ENCODE measurements at places on chromosomes 13 and 19.
A peak's percentile ranks its signal among the peaks of the same experiment; 100 is the strongest.

DNA sequence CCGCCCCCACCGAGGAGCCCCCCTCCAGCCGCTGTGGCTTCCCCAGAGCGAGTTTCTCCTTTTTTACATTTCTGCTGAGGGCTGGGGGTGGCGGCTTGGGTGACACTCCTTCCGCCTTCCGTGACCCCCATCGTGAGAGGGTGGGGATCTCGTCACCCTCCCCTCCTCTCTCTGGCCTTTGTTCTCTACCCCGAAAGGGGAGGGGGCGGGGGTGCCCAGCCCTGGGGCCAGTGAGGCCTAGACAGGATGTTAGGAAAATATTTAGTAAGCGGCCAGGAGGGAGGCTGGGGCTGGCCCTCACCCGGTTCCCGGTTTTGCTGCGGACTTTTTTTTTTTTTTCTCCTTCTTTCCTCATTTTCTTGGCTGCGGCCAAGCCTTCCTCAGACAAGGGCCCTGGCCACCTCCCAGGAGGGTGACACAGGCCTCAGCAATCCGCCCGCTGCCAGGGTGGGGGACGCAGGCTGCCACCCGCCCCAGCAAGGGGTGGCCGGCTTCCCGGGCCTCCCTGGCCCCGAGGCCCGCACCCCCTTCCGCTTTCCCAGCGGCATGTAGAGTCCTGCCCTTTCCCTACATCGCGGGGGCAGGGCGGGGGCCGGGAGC lies 3.9 kb downstream of the MIDN start:
- no peak for DNase-seq

- DNase-seq = no peak
Observed at GRCh38 chr19:28505933-28506332, 707.0 kb downstream of the UQCRFS1 start.

- peak; percentile 67 for DNase-seq
Observed at GRCh38 chr19:45079063-45079910, at the start of gene GEMIN7. GEMIN7 (plus strand) TSS chr19:45079260; CDS start chr19:45090115, 10,855 bp downstream.

DNA sequence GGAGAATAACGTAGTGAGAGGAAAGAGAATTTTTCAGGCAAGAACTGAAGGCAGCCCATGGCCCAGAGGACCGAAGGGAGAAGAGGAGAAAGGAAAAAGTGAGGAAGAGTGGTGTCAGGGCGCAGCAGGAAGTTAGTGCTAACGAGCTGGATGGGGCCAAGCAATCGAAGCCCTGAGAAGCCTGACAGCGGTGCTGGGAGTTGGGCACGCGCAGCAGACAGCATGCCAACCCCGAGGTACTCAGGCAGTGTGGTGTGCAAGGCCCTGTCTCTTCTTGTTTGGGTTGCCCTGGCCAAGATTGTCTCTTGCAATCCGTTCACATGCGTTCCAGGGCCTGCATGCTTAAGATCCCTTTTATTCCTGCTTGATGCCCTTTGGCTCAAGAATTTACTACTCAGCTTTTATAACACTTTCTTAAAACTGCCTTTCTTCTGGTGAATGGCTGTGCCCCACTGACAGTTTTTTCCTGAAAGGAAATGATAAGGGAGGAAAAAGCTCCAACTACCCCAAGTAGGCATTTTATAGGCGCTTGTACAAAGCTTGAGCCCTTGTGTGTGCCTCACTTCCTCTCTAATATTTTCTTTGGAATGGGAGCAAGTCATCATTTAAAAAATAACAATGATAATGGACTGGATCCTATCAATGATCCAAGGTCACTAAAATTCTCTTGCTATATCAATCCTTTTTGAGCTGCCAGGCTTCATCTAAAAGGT lies 115.4 kb downstream of the FLT1 start:
- DNase-seq = no peak

DNA sequence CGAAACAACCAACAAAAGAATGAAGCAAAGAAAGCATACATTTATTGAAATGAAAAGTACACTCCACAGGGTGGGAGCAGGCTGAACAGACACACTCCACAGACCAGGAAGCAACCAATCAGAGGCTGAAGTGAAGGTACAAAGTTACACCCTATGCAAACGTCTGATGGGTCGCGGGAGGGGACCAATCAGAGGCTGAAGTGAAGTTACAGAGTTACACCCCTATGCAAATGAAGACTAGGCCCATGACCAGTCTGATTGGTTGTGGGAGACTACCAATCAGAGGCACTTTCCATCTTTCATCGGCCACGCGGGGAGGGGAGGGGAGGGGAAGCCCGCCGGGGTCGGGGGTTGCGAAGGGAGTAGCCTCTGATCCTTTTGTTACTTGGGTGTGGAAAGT lies 12.4 kb upstream of the FBL start:
- DNase-seq = peak; percentile 61

DNA sequence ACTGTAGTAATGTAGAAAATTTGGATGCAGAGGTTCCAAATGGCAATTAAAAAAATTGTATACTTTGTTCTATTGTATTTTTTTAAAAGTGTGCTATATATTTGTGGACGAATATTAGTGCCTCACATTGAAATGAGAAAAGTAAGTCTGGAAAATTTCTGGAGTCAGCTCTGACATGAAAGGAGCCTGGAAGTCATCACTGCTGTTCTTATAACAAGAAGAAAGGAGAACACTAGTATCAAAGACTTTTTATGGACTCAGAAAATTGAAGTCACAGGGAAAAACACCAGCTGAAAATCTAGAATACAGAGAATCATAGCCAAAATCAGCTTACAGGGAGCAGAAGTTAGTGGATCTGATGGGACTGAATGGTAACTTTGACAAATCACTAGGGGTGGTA lies 1450.7 kb upstream of the SPRY2 start:
- DNase-seq = no peak

DNA sequence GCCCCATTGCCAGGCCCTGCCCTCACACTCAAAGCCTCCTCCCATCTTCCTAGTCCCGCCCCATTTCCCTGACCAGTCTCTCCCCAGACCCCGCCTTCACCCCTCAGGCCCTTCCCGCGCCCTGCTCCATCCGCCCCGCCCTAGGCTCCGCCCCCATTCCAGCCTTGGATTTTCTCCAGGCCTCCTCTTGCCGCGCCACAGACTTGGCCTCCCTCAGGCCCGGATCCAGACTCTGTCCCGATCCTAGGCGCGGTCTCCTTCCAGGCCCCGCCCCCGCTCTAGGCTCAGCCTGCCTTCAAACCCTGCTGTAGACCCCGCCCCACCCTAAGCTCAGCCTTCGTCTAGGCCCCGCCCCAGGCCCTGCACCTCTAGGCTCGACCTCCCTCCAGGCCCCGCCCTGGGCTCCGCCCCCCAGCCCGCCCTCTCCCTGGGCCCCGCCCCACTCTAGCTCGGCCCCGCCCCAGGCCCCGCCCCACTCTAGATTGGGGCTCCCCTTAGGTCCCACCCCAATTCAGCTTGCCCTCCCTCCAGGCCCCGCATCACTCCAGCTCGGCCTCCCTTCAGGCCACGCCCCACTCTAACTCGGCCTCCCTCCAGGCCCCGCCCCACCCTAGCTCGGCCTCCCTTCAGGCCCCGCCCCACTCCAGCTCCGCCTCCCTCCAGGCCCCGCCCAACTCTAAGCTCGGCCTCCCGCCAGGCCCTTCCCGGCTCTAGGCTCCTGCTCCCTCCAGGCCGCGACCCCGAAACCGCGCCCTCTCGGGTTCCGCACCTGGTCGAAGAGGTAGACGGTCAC lies 18.5 kb downstream of the LMTK3 start:
- peak; percentile 96 for DNase-seq

DNA sequence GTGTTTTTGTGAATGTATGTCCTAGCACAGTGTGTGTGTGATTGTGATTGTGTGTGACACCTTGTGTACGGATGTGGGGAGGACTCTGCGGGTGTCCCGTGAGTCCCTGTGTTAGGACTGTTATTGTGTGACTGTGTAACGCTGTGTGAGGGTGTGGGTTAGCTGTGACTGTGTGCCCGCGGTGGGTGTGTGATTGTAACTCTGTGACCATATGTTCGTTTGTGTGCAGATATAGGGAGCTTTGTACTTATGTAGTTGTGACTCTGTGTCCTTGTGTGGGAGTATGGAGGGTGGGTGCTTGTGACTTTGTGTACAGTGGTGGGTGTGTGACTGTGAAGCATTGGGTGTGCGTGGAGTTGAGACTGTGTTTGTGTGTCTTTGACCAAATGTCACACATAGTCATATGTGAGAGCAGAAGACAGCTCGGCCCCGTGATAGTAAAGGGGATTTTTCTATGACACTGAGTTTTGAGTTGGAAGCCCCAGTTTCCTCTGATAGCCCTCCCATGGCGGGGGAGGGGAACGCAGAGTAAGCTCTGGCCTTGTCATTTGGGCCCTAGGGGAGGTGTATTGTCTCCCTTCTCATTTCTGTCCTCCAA lies 949 bp upstream of the ZNF260 start:
- peak; percentile 34 for DNase-seq

- DNase-seq = no peak
Observed at GRCh38 chr13:46088821-46089562, 15.8 kb downstream of the CPB2 start.

DNA sequence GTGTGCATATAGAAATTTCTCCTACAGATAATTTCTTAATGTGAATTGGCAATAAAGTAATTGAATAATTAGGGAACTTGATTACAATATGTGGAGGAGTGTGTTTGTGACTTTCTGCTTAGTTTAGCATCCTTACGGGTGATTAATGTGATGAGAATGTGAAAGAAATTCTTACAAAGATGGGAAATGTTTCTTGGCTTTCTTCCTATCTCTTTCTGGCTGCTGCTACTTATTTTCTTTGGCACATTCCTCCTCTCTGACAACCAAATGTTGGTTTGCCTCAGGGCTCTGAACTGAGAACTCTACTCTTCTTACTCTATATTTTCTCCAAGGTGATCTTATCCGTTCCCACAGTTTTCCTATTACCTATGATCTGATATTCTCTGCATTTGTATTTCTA lies 300.1 kb downstream of the TBC1D4 start:
- no peak for DNase-seq

- no peak for DNase-seq
Observed at GRCh38 chr13:95630593-95630992, 13.9 kb downstream of the DZIP1 start.

GRCh38 chr13:69956349-69956748 lies 151.3 kb upstream of the ATXN8OS start:
- no peak for DNase-seq

- no peak for DNase-seq
Observed at GRCh38 chr19:43469160-43469480, 3.7 kb upstream of the LYPD3 start.

- no peak for DNase-seq
Observed at GRCh38 chr13:75838366-75839005, 202.4 kb downstream of the LMO7 start.

DNA sequence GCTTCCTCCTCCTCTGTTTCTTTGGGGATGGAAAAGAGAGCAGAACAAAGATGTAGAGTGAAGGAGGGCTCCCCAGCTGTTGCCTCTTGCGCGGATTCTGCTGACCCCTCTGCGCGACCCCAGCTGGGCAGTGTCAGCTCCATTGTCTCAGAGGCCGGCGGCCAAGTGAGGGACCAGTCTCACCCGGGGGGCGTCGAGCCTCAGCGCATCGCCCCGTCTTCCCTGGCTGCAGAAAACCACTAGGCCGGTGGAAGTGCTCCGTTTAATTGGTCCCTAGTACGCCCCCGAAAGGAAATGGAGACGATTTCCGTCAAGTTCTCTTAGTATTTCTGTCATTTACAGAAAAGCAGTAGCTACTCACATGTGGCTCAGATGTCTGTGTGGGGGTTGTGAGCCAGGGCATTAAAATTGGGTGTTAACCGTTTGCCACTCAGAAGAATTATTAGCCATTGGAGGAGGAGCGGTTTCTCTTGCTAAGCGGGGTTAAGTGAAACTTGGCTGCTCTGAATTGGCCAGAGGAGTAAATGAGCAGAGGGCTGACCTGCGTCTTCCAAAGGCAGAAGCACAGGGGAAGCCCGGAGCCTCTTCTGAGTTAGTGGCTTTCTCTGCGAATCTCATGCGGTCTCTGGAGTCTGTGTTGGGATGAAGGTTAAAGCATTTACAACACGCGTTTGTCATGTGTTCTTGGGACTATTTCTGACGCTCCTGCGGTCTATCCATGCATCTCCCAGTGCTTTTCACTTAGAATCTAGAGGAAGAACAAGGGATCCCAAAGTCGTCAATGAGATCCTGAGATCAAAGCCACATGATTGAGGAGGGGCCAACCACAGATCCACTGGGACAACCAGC lies 132.8 kb upstream of the MYO16 start:
- DNase-seq = no peak

GRCh38 chr13:105848494-105848893 lies 687.0 kb downstream of the EFNB2 start:
- no peak for DNase-seq

Measured in HAP-1 (cell line).